ENCODE measurements at places on chromosomes 13 and 19.

DNA sequence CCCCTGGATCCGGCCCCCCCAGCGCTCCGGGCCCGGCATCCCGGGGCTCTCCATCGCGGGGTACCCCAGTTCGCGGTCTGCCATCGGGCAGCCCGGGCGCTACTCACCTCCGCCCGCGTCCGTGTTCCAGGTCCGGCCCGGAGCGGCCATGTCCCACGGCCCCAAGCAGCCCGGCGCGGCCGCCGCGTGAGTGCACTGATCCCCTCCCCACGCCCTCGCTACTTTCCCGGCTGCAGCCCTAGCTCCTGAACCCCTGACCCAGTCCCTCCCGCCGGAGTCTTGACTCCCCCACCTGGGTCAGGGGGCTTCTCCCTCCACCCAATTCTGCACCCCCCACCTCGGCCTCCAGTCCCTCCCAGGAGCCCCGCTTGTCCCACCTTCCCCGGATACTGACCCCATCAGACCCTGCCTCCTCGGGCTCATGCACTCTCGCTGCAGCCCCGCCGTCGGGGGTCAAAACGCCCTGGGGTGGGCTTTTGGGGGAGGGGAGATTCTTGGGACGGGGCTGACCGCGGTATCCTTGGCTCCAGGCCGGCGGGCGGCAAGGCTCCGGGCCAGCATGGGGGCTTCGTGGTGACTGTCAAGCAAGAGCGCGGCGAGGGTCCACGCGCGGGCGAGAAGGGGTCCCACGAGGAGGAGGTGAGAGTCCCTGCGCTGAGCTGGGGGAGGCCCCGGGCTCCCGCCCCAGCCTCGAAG is 566 bp downstream of the HMG20B start:
- no peak for DNase-seq

DNA sequence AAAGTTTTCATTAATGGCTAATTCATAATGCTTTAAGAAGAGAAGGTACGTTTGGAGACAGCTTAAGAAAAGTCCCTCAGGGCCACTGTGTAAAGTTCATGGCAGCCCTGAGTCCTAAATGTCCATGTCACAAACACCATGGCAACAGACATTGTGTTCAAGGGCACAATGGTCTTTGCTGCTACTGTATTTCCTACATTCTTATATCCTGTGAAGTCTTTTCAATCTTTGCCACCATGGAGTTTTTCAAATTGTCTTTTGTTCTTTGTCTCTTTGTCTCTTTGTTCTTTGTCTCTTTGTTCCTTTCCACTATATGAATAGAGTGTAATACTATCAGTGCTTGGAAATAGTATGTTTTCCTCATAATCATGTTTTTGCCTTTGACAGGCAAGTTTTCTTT is 178.8 kb downstream of the VWA8 start:
- no peak for DNase-seq

DNA sequence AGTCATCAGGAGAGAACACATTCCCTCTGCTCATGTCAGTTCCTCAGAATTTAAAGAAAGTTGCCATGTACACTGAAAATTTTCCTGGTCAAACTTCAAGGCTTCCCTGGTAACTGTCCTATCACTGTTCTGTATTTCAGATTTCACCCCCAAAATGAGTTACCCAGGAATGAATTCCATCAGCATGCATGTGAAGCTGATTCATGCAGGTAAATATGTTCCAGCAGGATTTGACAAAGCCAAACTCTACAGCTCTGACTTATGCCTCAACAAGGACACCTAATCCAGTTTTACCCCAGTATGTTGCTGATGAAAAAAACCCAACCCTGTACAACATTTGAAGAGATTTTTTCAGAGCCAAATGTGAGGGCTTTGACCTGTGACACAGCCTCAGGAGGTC is 21.5 kb downstream of the LIG4 start:
- no peak for DNase-seq

GRCh38 chr19:46616631-46617322 is 8.1 kb downstream of the PTGIR start:
- no peak for DNase-seq

DNA sequence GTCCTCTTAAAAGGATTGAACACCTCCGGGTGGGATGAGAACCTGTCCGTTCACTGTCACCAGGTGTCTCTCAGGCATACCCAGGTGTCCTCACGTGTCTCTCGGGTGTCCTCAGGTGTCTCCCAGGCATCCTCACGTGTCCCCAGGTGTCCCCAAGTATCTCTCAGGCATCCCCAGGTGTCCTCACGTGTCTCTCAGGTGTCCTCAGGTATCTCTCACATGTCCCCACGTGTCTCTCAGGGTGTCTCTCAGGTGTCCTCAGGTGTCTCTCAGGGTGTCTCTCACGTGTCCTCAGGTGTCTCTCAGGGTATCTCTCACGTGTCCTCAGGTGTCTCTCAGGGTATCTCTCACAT is 33.8 kb downstream of the ATP4B start:
- DNase-seq, result no peak

GRCh38 chr13:34034411-34034810 is 216.5 kb downstream of the RFC3 start:
- no peak for DNase-seq

GRCh38 chr13:24220086-24220703 is 59.7 kb downstream of the SPATA13 start:
- peak; percentile 60 for DNase-seq

- DNase-seq, result no peak
These were observed 20.0 kb downstream of the DOCK9 start for GRCh38 chr13:98957731-98958442.
